NCI-H2081 treated with DMSO at 0.1 percent for 48 hours (cell line): ENCODE measurements at places on chromosomes 7 and 10.

GRCh38 chr7:130960208-130960988 is 226.4 kb upstream of the KLF14 start:
- no peak for DNase-seq

DNA sequence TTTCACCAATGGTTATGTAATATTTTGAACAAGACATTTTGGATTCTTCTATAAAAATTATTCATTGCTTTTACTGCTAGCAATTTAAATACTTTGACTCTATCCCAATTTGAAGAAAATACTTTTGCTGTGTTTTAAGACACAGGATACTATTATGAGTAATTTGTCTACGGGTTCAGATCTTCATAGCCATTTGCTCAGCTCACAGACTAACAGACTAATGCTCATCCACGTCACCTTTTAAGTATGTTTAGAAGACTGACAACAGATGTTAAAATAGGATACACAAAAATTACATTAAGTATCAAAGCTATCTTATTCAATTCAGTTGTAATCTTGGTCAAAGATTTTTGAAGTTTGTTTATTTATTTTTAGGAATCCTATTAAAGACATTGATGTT is 251.3 kb upstream of the CHRM2 start:
- no peak for DNase-seq

GRCh38 chr7:35716038-35716803 is 21.3 kb upstream of the HERPUD2 start:
- DNase-seq = no peak

DNA sequence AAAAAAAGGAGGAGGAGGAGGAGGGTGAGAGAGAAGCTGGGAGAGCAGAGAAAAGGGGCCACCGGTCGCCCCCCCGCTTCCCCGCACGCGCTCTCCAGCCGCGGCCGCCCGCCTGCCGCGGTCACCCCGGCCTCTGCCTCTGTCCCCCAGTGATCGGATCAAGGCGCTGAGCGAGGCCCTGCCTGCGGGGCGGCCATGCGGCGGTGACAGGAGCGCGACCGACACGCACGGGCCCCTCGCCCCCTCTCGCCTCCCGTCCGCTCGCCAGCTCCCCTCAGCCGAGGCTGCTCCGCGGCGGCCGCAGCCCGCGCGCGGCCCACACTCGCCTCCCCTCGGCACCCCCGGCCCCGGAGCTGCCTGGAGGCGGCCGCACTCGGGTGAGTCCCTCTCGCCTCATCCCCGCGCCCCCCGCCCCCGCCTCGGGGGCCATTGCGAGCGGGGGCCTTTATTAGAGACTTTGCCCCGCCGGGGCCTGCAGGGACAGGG is at the start of gene GTF2I:
Gene GTF2I (plus strand): TSS at position 27 of the 486 bp plus-strand sequence. CDS start 31,411 bp downstream, outside the sequence.
- DNase-seq = no peak

DNA sequence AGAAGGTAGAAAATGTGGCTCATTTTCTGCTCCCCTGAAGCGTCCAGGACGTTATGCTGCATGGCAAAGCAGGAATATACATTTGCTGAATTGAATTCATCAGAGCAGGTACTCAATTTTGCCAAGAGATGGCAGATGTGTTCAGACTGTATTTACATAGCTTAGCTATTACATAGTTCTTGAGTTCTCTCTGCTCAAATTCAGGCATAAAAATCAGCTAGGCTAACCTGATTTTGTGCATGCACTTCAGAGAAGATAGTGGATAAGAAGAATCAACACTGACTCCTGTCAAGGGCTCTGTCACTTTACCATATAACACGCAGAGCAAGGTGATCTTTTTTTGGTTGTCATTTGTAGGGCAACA is 209.2 kb upstream of the FAM3C start:
- no peak for DNase-seq

DNA sequence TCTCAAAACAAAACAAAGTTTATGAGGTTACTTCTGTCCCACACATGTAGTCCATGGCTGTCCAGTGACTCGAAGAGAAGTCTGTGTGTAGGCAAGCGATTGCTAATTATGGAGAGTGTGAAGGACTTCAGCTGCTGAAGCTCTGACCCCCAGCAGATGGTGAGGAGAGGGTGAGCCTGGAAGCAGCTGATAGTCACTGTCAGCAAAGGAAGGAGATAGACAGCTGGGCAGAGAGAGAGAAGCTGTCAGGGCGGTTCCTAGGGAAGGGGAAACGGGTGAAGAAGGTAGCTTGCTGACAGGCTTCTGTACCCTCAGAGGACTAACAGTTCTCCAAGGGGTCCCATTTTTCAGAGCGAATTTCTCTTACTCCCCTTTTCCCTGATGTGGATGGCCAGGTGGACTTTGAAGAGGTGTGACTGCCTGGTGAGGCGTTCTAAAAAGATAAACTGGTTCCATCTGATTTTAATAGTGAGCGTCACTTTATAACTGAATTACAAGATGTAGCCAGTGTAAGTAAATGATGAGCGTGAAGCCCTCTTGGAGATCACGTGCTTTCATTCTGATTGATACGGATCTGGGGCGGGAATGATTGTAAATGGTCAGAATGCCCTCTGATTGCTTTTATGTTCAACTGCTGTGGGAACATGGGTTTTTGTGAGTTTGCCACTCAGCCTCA is 12.1 kb downstream of the ZSCAN21 start:
- no peak for DNase-seq

DNA sequence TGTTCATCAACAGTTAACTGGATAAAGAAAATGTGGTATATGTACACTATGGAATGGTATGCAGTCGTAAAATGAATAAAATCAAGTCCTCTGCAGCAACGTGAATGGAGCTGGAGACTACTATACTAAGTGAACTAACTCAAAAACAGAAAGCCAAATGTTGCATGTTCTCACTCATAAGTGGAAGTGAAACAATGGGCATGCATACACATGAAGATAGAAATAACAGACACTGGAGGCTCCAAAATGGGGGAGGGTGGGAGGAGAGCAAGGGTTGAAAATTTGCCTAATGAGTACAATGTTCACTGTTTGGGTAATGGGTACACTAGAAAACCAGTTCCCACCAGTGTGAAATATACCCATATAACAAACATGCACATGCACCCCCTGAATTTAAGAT is 179.5 kb downstream of the ZWINT start:
- DNase-seq = no peak

GRCh38 chr10:72932259-72933015 is 22.2 kb downstream of the PLA2G12B start:
- no peak for DNase-seq
